HepG2 (cell line): ENCODE measurements at places on chromosomes 2 and 18. TPM values are rescaled to one million over a fixed set of nuclear protein-coding genes. Genes with fewer than 3 reads are reported as not detected.

Gene IL1RL1
- total RNA-seq: 0.02 and 0.06 TPM in 2 replicates

DNA sequence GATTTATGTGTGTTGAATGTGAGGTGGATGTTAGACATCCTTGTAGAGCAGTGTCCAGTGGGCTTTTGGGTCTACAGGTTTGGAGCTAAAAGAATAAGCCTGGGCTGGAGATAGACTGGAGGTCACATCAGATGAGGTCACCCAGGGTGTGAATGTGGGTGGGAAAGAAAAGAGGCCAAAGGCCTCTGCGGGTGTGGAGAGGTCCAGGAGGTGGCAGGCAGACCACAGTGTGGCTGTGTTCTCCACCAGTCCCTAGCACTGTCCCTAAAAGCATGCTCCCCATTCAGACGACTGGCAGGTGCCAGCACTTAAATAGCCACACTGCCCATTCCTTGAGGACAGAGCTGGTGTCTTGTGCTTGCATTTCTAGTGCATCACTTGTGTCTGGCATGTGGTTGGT is 4.1 kb downstream of the ATG4B start:
- peaks cover 3% of the 10 kb centered on the region; the same call in 1 of the 2 replicates for H3K36me3 ChIP-seq
- H3K4me1 ChIP-seq: peaks cover 77% of the 10 kb centered on the region
- peak; percentile 61 for DNase-seq

Gene RNF152
- not detected in 2 replicates for total RNA-seq

DNA sequence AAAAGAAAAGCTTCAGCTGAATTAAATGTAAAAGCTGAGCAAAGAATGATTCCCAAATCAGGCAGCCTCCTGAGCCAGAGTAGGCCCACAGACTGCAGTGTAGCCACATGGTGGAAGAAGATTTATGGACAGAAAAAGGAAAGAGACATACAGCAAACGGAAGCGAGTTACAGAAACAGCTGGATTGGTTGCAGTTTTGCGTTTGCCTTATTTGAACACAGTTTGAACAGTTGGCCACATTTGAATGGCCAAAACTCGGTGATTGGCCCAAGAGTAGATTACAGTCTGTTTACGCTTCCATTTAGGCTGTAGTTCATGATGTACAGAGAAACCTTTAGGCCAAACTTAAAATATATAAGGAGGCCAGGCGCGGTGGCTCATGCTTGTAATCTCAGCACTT is 35.1 kb downstream of the SH2D6 start:
- no peaks in the 10 kb centered on the region for H3K36me3 ChIP-seq
- no peak for DNase-seq
- no peak overlapping the region for H3K27ac ChIP-seq
- H3K27me3 ChIP-seq: peaks cover 1% of the 10 kb centered on the region; the same call in 1 of the 2 replicates
- peaks cover 52% of the 10 kb centered on the region for H3K4me1 ChIP-seq
- H3K4me3 ChIP-seq: no peak overlapping the region

Gene ACMSD
- total RNA-seq: not detected in 2 replicates

DNA sequence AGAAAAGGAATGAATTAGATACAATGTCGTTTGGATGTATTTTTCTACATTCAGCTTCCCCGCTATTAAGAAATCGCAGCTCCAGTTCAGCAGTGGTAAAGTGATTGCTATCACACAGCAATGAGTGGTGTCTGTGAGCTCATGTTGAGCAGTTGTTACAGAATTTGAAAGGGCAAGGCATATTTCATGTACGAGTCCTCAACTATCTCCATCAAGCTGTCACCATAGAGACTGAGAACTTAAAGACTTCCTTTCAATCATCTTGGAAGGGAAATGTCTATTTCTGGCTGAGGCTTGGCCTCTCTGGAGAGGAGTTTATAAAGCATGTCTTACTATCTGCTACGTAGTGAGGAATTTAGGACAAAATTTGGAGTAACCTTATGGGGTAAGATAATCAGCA is 24.4 kb upstream of the FAM117B start:
- no peak for DNase-seq
- no peak overlapping the region for H3K4me3 ChIP-seq
- no peaks in the 10 kb centered on the region for H3K36me3 ChIP-seq
- peaks cover 9% of the 10 kb centered on the region; the same call in 1 of the 3 replicates for H3K27me3 ChIP-seq
